Suprapubic skin (tissue), 4 donors: ENCODE measurements at places on chromosomes 4 and X.

DNA sequence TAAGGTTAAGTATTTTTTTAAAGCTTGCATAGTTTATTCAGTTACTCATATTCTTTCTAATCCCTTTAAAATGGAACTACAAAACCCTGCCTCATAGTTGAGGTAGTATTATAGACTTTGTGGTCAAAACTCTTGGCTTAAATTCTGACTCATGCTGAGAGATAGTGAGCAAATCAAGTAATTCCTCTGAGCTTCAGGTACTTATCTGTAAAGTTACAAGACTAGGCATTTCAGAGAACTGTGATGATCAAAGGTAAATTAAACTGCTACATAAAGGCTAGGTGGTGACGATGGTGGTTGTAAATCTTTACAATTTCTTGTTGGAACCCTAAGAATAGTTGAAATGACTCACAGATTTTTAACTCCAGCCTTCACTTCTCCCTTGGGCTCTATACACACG lies 3.2 kb upstream of the CLOCK start:
- no peak for DNase-seq

DNA sequence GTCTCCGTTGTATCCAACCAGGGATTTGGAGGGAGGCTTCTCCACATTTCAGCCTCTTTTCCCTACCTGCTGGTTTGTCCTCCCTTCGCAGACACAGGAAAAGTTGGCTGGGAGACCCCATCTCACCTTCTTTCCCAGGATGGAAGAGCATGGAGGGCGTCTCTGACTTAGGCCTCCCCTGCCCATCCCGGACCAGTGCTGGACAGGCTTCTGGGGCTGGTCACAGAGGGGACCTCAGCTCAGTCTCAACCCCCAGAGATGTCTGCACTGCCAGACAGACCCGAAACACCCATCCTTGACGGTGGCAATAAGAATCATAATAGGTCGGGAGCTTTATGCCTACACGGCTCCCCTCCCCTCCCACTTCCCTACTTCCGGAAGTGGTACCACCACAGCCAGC lies 1.6 kb downstream of the WFS1 start:
- DNase-seq: no peak

GRCh38 chr4:142697320-142697719 lies 148.8 kb downstream of the INPP4B start:
- no peak for DNase-seq

GRCh38 chrX:150234126-150234525 lies 129.0 kb upstream of the MAMLD1 start:
- no peak for DNase-seq

- no peak for DNase-seq
Observed at GRCh38 chr4:147772459-147772969, 40.6 kb downstream of the ARHGAP10 start.

DNA sequence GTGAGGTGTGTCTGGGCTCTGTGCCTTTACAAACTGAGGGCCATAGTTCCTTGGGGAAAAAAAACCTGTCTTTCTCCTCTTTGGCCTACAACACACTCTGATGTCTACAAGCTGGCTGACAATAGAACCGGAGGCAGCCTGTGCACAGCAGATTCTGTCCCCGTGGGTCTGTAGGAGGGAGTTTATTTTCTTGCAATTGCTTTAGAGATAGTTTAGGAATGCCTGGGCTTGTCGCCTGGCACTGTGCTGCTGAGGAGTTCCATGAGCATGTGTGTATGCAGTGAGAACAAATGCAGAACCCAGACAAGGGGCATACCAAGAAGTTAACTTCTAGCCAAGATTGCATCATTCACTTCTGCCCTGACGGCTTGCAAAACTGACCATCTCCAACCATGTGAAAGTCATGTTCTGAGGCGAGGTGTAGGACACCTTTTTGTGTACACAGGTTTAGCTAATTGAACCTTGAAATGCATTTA lies 54.1 kb downstream of the CCNI start:
- no peak for DNase-seq

- no peak for DNase-seq
Observed at GRCh38 chrX:103236296-103236695, 18.7 kb downstream of the TCEAL8 start.

GRCh38 chr4:5052204-5052702 lies 973 bp downstream of the STK32B start:
- DNase-seq: no peak

DNA sequence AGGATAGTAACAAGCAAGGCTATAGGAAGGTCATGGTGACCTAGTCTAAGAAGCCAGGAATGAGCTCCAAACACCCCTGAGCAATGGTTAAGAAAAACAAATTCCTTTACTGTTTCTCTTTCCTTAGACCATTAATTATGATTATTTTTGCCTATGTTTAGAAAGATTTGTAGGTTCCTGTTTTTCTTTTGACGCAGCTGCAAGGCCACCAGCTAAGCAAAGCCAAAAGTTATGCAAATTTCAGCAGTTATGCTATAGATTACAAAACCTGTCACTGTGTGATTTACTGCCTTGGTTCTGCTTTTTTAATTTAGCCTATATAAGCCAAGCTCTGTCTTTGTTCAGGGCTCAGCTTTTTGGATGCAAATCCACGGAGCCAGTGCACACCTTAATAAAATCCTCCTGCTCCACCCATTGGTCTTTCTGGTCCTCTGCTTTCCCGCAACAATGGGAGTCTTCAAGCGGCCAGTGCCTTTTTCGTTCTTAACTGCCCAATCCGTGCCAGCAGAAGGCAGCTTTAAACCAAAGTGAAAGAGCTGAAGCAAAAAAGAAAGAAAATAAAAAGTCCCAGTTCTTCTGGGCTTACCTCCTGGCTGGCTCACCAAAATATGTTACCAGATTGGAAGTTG lies 1.4 kb upstream of the CEP135 start:
- no peak for DNase-seq

DNA sequence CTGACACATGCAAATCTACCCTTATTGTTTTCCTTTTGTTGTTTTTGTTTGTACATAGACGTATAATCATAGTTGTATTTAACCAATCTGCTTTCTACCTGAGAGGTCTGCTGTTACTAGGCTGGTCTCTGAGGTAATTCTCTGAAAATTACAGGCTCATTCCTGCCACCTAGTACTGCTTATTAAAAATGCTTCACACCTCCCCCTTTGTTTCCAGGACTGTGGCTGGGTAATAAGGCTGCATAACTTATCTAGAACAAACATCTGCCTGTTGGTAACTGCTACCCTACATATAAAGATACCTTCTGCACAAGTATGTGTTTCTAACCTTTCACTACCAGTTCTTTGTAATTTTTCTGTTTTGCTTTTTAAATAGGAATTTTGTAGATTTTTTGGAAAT lies 34.2 kb downstream of the COX7B2 start:
- DNase-seq: no peak

DNA sequence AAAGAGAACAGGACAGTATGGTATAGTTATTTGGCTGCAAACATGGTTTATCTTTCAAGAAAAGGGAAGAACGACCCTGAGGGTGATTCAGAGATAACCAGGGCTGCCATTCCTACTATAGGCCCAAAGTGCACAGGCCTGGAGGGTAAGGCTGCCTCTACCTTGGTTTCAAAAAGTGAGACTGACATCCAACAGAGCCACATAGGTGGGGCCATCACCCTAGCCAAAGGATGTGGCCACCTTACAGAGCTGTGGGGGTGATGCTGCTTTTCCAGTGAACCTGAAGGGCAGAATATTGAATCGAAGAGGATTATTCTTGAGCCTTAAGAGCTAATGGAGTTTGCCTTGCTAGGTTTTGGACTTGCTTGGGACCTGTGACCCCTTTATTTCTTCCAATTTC lies 15.7 kb downstream of the SH2D1A start:
- DNase-seq: no peak

DNA sequence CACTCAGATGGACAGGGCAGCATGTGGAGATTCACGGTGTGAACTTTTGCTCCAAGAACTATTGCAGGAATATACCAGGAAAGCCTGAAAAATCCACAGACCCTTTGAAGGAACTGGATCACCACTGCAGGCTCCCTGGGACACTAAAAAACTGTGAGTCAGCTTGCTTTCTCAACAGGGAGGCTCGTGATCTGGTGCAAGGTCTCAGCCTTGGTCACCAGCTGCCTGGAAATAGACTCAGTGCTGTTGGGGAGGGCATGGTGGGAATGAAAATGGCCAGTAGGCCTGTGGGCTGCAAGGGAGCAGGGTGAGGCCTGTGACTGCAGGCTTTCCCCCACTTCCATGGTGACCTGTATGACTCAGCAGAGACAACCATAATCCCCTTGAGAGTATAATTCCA lies 426.4 kb upstream of the RPS6KA3 start:
- no peak for DNase-seq

DNA sequence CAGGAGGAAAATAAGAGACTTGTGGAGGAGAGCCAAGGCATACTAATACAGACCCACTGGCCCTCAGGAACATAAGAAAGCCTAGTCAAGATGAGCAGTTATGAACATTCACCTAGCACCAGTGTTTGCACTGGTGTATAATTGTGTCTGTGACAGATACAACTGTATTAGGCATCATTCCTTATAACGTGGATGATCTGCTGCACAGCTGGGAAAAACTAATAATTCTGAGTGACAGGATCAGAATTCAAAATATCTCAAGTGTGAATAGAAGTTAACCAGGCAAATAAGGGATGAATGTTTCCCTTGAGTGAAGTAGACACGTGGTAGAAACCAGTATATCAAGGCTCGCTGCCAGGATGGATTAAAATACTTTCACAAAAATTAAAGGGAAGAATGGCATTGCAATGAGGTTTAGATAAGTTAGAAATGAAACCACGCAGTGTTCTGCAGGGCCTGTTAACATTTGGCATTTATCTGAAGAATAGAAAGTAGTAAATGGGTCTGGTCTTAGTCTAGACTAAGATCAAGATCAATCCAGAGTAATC lies 325.9 kb downstream of the EPHA5 start:
- no peak for DNase-seq

DNA sequence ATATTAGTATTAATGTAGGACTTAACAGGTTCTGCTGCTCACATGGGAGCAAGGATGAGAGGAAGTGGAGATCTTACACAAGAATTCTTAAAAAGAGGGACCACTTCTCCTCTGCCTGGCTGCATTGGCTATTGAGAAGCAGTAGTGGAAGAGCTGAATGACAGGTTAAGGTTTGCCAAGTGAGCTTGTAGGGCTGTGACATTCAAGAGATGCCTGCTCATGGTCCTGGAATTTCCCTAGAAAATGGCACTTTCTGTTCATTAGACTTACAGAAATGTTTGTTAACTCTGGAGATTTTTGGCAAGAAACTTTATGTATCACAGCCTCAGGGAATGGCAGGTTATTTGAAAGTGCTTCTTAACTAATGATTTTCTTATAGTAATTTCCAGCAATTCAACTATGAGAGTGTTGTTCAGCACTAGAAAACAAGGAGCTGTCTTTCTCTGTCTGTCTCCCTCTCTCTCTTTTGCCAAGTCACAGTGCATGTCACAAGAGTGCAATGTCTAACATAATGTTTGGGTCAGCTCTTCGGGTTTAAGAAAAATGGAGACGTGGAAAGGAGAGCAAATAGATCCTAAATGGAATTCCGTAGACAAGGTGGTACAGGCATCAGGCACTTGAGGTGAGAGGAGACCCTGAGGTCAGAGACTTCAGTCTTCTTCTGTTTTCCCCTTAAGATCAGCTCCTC lies 8.3 kb upstream of the NAP1L5 start:
- DNase-seq: no peak

DNA sequence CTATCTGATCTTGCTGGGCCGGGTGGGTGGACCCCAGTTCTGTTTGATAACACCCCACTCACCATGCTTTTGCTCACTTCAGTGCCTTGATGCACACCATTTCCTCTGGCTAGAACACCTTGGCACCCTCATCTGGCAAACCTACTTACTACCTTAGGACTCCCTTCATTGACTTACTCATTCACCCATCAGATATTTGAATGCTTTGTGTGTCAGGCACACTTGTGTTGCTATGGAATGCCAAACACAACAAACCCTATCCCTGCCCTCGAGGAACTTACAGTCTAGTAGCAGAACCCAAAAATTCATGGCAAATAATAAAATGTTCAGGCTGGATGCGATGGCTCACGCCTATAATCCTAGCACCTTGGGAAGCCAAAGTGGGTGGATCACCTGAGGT lies 13.9 kb downstream of the CCNG2 start:
- no peak for DNase-seq

GRCh38 chr4:15691346-15692135 lies 9.9 kb downstream of the FAM200B start:
- DNase-seq: no peak

GRCh38 chr4:121950212-121950679 lies 1.6 kb downstream of the TRPC3 start:
- peak; percentile 84 for DNase-seq

- DNase-seq: no peak
Observed at GRCh38 chr4:40502220-40502619, 127.4 kb downstream of the RBM47 start.

- no peak for DNase-seq
Observed at GRCh38 chr4:152087335-152087734, 326.5 kb upstream of the GATB start.

DNA sequence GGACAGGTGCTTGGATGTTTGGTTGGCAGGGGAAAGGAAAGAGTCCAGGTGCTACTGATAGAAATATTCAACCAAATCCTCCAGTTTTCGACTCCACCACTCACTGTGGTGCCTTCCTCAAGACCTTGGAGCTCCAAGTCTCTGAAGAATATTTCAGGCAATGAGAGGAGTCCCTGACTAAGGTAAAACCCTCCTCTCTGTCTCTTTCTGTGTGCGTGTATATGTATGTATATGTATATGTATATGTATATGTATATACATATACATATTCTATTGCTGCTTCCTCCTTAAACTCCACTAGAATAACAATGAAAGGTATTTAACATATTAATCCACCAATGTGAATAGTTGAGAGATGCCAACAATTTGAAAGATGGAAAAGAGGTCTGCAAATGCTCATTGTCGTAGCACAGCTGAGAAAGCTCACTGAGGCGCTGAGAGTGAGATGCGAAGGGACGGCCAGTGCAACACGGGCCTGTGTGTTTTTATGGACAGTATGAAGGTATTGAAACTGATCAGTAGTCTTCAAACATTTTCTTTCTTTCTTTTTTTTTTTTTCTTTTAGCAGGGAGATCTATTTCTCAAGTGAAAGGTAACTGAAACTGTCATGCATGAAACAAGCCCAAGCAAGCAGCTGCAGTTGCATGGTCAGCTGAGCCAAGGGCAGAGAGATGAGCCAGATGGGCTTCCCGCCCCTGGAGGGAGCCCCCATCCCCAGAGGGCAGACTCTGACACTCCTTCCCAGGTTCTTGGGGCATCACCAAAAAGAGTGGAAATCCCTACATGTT lies 41.1 kb upstream of the HS3ST1 start:
- no peak for DNase-seq

DNA sequence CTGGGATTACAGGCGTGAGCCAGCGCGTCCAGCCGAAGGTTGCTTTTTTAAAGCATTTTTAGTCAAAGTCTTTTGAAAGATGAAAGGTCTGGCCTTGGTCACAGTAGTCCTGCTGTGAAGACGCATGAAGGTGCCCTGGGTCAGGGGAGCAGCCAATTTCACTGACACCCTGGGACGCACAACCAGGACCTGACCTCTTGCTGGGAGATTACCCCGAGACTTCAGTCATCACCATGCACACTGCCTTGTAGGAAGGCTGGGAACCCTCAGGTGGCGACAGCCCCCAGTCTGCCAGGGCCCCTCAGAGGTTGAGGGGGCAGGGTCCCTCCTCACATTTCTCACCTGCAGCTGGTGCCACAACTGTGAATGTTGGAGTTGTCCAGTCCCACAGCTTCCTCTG lies 53.2 kb downstream of the CPLX1 start:
- DNase-seq: no peak
